ENCODE measurements at places on chromosomes 4 and X.

DNA sequence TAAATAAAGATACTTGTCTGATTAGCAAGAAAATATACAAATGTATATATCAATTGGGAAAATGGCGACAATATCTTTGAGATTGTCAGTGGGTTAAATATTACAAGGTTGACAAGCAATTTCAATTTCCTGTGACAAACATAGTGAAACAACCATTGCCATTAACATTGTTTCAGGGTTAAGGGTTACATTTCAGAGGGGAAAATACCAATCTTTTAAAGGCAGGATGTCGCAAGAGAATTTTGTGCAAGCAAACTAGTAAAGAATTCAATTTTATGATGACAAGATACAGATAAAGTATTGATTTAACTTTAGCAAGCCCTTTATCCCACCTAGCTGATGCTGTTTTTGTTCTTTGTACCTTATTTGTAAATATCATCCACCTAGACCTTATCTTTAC lies 305.8 kb upstream of the GRIA3 start:
- DNase-seq = no peak

- DNase-seq = no peak
Observed at GRCh38 chr4:15130441-15130840, 128.2 kb downstream of the CPEB2 start.

DNA sequence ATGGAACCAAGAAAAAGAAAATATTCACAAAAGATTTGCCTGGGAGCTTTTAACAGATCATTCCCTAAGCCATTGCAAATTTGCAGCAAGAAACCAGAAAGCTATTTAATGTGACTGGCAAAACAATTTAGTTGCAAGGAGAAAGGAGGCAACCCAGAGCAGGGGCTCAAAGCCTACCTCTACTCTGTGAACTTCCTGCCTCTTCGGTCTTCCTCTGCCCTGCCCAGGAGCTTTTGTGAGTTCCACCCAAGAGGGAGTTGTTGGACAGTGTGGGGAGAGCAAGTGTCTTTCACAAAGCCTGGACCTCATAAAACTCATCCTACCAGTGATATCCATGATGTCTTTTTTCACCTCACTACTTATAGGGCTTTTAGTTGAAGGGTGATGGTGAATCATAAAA lies 107.4 kb downstream of the AFF1 start:
- no peak for DNase-seq

GRCh38 chr4:151922306-151922705 lies 161.5 kb upstream of the GATB start:
- no peak for DNase-seq

- DNase-seq = no peak
Observed at GRCh38 chrX:133249266-133250058, 31.3 kb upstream of the TFDP3 start.

GRCh38 chrX:8345473-8345872 lies 119.2 kb upstream of the VCX3B start:
- DNase-seq = no peak

DNA sequence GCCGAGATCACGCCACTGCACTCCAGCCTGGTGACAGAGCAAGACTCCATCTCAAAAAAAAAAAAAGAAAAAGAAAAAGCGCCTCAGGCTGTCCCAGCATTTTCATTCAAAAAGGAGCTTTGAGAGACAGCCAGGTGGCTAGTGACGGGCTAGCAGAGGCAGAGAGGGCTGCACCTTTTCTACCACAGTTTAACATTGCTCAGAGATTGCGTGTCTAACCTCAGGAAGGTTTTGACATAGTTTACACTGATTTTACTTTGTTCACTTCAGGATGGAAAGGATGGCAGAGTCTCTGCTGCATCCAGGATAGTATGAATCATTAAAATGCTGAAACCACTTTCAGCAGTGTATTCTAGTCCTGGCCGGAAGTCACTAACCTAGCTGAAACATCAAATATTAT lies 28.1 kb downstream of the ZFP42 start:
- no peak for DNase-seq

GRCh38 chr4:6694177-6694901 lies 661 bp downstream of the S100P start:
- no peak for DNase-seq

DNA sequence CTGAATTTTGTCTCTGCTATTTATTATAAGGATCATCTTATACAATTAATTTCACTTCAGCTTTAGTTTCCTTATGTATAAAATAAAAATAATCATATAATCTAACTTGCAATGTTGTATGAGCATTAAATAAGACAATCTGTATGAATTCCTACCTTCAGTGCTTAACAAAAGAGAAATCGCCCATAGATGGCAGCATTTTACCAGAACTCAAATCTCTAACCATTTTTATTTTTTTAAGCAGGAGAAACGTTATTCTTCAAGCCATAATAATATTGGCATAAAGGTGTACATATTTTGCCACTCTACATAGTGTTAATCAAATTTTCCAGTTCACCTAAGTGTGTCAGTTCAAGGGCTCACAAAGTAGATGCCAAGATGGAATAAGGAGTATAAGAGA lies 78.8 kb downstream of the TMEM47 start:
- no peak for DNase-seq

DNA sequence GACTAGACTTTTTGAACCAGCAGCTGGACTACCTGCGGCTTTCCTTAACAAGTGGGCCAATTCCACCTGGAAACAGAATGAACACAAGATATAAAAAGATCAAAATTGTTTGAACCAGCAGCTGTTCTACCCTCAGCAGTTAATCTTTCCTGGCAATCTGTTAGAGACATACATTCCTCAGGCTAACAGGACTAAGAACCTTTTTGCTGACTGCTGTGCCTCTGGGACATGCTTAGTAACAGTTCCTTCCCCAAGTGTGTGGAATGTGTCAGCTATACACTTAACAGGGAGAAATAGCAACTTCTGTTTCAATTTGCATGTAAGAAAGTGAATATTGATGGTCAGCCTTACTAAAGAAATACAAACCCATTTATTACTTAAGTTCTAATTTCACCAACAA lies 554.4 kb downstream of the ARAP2 start:
- DNase-seq = no peak

DNA sequence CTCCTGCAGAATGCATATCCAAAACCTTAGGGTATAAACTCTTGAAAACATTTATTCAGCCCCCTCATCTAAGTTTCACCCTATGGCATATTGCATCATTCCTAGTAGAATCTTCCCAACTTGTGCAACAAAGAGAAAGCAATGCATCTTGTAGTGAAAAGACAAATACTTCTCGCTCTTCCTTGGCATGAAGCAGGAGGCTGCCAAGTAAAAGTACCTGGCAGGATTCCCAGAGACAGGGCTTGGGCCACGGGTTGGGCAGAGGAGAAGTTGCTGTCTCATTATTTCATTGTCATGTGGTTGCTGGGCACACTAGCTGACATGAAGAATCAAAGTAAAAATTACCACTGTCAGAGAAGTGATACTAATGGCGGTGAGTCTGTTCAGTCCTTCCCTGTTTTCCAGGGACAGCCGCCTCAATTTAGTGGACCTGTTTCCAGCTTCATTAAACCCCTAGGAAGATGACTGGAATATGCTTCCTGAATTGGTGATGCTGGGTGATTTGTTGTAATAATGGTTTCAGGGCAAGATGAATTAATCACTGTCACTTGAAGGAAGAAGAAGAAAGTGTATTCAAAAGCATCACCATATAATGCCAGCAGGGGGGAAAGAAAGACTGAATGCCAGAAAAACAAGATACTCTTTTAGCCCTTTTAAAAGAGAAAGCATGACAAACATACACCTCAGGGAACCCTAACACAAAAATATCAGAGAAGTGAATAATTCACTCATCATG lies 380.5 kb upstream of the IGFBP7 start:
- DNase-seq = no peak

DNA sequence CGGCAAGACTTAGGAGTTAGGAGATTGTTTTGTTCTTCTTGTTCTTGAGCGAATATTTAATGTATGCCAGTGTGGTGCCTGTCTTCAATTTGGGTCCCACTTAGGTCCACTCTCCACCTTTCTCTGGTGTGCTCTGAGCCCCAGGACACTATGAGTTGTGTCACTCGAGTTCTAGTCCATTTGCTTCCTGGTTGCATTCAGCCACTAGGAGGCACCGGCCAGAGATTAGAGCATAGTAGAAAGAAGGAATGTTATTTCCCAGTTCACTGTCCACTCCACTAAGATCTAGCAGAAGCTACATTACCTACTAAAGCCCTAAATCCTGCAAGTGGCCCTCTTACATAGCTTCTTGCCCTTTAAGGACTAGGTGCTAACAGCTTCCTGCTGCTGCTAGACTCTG lies 326.9 kb downstream of the NAF1 start:
- DNase-seq = no peak

DNA sequence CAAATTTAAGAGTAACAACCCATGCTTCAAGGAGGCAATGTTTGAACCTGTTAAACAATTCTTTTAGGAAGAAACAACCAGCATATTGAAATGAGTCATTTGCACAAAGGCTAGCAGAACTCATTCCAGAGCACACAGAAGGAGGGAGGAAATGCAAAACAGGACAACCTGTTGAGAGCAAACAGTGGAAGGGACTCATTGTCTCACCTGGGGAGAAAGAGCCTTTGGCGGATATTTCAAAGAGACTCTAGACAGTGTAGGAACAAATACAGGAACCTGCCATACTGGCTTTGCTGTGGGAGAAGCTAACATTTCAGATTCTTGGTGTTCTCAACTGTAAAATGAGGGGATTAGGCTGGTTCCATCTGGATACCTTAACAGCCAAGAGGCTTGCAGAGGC lies 14.8 kb upstream of the RASGEF1B start:
- DNase-seq = no peak
